ENCODE measurements at places on chromosomes 7 and 10.

- DNase-seq, result no peak
Observed at GRCh38 chr7:29063872-29064271, 82.5 kb downstream of the CPVL start.

- no peak for DNase-seq
Observed at GRCh38 chr10:132468651-132469050, 68.9 kb upstream of the INPP5A start.

- no peak for DNase-seq
Observed at GRCh38 chr10:127450644-127451043, 98.5 kb upstream of the NPS start.

GRCh38 chr10:89954787-89955566 is 253.6 kb downstream of the KIF20B start:
- no peak for DNase-seq

- no peak for DNase-seq
Observed at GRCh38 chr7:113819474-113819873, 99.3 kb downstream of the PPP1R3A start.

GRCh38 chr10:12214093-12214492 is 18.1 kb downstream of the CDC123 start:
- no peak for DNase-seq

DNA sequence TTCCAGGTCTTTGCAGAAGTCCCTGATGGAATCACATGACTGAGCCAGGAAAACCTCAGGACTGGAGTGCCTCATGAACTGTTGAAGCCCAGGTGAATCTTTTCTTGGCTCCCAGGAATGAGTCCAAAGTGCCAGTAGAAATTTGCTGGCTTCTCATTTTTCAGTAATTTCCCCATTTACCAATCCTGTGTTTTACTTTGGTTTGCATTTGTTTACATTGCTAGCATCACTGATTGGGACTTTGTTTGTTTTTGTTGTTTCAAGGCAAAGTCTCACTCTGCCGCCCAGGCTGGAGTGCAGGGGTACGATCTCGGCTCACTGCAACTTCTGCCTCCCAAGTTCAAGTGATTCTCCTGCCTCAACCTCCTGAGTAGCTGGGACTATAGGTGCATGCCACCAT is 1.6 kb upstream of the ZNF12 start:
- DNase-seq, result no peak

DNA sequence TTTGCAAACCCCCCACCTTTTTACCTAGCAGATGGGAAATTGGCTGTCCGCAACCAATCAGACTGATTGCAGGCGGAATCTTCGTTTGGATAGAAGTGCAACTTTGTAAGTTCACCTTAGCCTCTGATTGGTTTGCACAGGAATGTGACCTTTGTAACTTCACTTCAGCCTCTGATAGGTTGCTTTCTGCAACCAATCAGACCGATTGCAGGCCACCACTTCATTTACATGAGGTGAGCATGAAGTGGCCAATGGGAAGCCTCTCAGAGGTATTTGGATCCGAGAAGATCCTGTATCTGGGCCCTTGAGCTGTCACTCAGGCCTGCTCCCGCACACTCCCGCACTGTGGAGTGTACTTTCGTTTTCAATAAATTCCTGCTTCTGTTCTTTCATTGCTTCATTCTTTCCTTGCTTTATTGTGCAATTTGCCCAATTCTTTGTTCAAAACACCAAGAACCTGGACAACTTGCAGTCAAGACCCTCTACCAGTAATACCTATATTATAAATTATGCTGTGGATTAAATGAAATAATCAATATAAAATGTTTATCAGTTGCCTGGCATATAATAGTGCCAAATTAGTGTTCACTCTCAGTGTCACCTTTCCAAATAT is 491.4 kb downstream of the PLXNA4 start:
- peak; percentile 73 for DNase-seq

GRCh38 chr10:68869623-68870022 is 31.5 kb upstream of the DDX50 start:
- DNase-seq, result no peak

GRCh38 chr10:106520698-106521097 is 643.8 kb downstream of the SORCS1 start:
- no peak for DNase-seq

- DNase-seq, result peak; percentile 13
Observed at GRCh38 chr10:113479346-113480080, 73.3 kb upstream of the HABP2 start.

DNA sequence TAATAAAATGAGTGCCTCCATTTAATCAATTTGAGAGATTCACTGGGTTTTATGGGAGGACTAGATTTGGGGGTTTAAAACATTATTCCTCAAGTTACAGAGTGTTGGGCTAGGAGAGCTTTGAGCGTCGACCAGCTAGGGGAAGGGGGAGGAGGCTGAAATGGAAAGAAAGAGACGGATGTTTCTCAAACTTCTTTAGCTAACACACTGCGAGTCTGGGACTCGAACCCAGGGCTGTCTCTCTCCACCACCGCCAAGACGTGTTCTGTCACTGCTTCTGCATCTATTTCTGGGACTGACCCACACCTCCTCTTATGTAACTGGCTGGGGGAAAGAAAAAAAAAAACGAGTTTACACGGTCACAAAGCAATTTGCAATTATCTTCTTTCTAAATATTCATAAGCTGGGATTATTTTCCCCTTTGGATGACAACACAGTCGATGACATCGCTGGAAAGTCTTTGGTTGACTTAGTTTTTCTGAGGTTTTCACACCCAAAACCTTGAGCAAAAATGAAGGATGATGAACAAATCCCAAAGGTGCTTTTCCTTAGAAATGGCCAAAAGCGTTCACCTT is 27.2 kb downstream of the CHST15 start:
- no peak for DNase-seq

DNA sequence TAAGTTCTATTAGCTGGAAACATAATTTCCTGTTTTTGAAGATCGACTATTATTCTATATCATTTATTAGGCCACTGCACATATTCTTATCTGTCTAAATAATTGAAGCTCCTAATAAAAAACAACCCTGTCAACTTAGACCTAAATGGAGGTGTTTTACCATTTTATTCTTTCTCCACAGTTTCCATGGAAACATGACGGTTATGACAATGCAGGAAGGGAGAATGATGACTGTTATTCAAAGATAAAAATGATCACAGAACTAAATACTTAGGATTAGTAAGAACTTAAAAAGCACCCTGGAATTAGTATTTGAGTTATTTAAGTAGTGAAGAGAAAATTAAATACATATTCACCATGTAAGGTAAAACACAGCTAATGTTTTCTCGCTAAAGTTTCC is 119.9 kb upstream of the DKK1 start:
- DNase-seq, result no peak

DNA sequence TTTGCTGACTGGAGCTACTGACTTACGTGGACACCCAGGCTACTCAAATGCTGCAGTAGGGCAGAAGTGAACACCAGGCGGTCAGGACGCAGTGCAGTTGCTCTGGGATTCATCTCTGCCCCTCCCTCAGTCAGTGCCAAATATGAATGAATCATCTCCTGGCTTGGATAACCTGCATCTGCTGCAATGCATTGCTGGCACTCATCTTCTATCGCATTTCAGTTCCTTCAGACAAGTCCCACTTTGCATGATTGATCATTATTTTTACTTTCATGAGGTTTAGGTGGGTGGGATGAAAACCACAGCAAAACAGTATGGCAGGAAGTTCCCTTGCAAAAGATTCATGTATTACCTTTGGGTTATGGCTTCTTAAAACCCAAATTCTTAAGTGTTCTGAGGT is 224.6 kb upstream of the NRP1 start:
- DNase-seq, result no peak

- DNase-seq, result no peak
Observed at GRCh38 chr7:26648554-26648953, 215.8 kb downstream of the SKAP2 start.

- DNase-seq, result no peak
Observed at GRCh38 chr10:61701706-61702105, 39.0 kb downstream of the CABCOCO1 start.

DNA sequence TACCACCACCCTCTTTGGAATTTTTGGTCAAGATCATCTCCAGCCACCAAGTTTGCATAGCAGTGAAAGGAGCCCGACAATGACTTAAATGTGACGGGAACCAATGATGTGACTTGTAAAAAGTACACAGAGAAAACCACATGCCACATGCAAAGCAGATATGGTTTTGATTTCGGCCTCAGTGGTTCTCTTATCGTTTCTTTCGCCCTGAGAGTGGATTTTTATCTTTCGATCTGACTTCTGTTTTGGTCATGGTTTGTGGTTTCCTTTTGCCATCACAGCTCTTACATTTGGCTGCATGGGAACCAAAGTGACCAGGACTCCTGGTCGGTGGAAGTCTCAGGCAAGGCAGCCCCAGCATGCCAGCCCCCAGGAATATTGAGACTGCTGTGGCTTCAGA is 31.5 kb downstream of the TCF7L2 start:
- no peak for DNase-seq

- no peak for DNase-seq
Observed at GRCh38 chr10:93629647-93630305, 17.4 kb downstream of the PDE6C start.

GRCh38 chr7:68407460-68407859 is 1190.8 kb upstream of the AUTS2 start:
- peak; percentile 3 for DNase-seq

GRCh38 chr7:41010418-41010817 is 692.5 kb downstream of the INHBA start:
- DNase-seq, result no peak

GRCh38 chr7:24059775-24060174 is 224.2 kb upstream of the NPY start:
- peak; percentile 48 for DNase-seq

DNA sequence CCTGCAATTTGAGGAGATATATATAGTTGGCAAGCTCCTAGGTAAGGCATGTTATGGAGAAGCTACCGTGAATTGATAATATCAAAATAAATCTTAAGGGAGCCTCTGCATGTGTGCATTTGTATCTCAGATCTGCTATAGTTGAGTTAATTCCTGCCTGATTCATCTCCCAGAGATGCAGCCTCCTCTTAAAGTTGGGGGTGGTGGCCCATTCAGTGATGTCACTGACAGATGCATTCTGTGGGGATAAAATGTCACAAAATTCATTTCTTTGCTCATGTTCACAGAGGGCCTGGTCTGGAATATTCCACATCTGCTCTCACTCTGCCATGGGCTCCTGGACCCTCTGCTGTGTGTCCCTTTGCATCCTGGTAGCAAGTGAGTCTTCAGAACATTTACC is 185.8 kb upstream of the PRSS1 start:
- DNase-seq, result no peak

GRCh38 chr10:113986316-113986715 is 57.4 kb upstream of the ADRB1 start:
- no peak for DNase-seq

Measured in Caco-2 (cell line).